Stimulated activated CD4-positive, alpha-beta T cell treated with anti-CD3 and anti-CD28 coated beads, Interleukin-12 subunit alpha, Interleukin-12 subunit beta, amount 100 ng/mL, for 24 hours (primary cell): ENCODE measurements at places on chromosomes 5 and 9.

GRCh38 chr5:62395210-62395950 lies 8.3 kb downstream of the DIMT1 start:
- no peak for DNase-seq

DNA sequence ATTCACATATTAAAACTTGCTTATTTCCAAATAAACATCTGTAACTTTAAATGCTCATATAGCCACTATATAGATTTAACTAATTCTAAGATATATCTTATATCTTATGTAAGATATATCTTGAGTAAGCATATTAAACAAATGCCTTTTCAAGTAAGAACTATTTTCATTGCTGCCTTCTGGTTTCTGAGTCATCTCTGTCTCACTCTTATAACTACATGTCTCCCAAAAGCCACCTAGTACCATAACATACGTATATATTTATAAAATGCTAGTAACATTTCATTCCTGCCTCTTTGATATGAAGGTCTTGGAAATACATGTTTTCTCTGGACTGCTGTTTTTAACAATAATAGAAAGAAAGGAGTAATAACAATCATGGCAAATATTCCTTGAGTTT lies 429.5 kb downstream of the DTWD2 start:
- DNase-seq, result no peak

DNA sequence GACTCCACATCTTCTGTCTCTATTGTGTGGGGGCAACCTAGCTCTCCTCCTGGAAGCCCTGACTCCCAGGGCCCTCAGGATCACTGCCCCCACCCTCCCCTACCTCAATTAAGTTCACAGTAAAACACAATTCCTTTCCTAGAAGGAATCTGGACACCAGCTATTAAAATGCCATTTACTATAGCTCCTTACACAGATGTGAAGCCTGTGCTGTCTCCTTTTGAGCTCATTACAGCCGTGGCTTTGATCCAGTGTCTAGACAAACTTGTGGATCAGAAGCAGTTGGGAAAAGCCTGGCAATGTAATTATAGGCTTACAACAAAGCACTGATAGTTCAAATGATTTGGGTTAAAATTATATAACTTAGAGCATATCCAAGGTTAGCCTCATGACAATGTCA lies 107.0 kb upstream of the SMIM23 start:
- DNase-seq, result no peak

- DNase-seq, result no peak
Measured at GRCh38 chr9:37508135-37508833, 22.5 kb downstream of the POLR1E start.

DNA sequence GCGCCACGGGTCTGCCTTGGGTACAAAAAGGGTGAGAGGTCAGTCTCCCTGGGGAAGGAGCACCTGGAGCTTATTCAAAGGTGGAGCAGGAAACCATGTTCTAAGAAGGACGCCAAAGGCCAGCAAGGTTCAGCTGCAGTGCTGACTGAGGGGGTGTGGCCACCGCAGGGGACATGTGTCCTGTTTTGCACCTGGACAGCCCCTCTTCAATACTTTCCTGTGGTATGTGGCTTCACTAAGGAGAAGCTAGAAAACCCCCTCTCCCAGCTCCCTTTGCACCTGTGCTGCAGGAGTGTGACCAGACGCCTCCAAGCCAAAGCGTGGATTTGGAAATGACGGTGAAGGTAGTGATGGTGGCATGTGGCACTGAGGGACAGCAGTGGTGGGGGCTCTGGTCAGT lies 23.6 kb downstream of the TRIM14 start:
- no peak for DNase-seq

DNA sequence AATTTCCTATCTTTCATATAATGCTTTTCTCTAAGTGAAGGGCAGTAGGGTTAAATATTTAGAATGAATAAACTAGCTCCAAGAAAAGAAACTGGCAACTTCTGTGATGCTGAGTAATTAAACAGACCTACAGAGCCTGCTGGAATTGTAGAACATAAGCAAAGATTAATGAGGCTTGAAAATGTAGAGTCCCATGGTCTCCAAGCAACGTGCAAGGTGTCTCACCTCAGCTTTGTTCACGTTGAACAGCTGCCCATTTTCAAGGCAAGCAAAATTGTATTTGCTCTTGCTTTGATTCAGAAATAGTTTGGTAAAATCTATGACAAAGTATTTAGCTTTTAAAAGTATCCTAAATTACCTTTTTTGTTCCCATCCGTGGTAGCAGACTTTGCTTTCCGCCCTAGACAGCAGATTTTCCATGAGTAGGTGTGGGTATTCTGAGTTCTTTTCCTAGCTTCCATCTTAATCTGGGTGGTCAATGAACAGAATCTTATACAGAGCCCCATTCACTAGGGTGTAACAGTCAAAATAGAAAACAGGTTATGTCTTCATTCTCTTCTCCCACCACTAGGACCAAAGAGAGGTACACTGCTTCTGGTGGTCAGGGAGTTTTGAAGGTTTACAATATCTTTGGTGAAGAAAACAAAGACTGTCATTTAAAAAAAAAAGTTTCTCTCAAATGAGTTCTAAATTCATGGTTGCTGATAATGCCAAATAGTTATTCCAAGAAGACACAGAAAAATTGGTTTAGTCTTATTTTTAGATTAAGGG lies 52.1 kb upstream of the TYRP1 start:
- DNase-seq, result no peak

- DNase-seq, result no peak
Measured at GRCh38 chr9:92983984-92984589, 36.8 kb downstream of the FGD3 start.

DNA sequence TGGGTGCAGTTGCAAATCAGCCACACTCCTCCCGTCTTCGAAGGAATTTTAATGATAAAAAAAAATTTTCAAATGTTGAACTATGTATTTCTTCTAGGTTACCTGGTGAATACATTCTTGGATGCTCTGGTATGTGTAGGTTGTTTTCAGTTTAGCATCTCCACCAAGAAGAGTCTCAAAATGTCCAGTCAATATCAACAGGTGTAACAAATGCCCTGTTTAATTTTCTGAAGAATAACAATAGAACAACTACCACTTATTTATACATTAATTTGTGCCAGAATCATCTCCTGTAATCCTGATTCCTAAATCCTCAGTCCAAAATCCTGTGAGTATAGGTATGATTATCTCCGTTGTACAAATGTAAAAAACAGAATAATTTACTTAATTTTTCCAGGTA lies 67.8 kb downstream of the EBF1 start:
- no peak for DNase-seq

DNA sequence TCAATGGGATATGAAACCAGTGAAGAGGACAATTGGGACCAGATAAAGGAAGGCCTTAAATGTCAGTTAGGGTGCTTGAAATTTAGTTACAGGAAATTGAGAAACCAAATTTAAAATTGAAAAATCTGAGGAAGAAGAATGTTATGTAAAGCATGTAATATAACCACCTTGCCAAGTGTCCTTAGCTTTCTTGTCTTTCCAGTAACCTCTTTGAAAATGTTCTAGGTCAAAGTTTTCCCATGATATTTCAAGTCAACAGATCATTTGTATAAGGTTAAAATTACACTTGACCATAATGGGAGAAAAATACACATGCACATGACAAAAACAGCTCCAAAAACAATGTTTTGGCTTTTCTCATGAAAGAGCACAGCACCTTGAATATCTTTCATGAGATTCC lies 21.1 kb downstream of the LOX start:
- no peak for DNase-seq

- no peak for DNase-seq
Measured at GRCh38 chr9:99486684-99487083, 264.6 kb downstream of the SEC61B start.

- DNase-seq, result no peak
Measured at GRCh38 chr9:71355884-71356283, 234.5 kb upstream of the TRPM3 start.

DNA sequence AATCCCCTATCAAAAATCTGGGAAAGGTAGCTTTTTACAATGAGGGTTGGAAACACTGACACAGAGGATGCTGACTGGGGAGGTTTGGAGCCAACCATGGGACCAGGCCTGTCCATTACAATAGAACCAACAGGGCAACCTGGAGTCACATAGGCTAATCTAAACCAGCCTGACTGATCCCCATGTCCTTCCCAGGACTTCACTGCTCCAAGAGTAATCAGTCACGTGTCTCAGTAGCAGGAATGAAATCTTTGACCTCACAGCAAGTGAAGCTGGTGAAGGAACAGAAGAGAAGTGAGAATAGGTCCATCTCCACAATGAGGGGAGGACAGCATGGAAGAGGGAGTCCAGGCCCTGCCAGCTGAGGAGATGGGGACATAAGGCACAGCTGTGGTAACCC lies 16.0 kb upstream of the GLRX start:
- no peak for DNase-seq

GRCh38 chr5:122779451-122779850 lies 4.6 kb downstream of the SNX2 start:
- no peak for DNase-seq

GRCh38 chr9:76704593-76705204 lies 59.5 kb upstream of the PCA3 start:
- no peak for DNase-seq

DNA sequence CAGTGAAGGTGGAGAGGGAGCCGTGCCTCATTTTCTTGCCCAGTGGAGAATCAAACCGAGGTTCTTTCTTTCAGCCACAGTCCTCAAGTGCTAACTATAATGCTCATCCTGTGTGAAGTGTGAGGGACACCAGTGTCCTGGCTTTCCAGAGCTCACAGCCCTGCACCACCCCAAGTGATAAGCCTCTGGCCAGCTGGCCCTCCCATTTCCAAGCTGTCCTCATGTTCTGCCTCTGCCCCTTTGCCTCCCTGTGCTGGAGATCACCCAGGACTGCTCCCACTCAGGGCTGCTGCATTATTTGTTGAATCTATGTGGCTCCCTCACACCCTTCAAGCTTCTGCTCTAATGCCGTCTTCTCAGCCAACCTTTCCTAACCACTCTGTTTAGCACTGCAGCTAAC lies 224.5 kb upstream of the TUT7 start:
- DNase-seq, result no peak

GRCh38 chr9:120183615-120184014 lies 396.4 kb downstream of the CDK5RAP2 start:
- no peak for DNase-seq

DNA sequence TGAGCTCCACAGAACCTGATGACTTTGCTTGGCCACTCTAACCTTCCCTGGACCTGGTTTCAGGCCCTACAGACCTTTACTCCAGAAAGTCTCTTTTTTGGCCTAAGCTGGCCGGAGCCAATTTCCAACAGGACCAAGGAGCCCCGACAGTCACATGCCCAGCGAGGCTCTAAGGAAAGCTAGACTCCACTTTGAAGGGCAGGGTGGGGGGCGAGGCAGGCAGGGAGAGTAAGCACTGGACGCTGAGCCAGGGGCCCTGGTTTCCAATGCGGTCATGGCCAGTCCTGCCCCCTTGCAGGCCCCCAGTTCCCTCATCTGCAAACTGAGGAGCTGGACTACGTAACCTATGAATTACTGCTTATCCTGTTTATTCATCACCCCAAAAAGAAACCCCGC lies 65.2 kb downstream of the ADAMTS2 start:
- DNase-seq, result no peak

GRCh38 chr5:138770977-138771376 lies 17.8 kb downstream of the CTNNA1 start:
- DNase-seq, result no peak

GRCh38 chr5:143010351-143010750 lies 240.2 kb downstream of the ARHGAP26 start:
- DNase-seq, result no peak

DNA sequence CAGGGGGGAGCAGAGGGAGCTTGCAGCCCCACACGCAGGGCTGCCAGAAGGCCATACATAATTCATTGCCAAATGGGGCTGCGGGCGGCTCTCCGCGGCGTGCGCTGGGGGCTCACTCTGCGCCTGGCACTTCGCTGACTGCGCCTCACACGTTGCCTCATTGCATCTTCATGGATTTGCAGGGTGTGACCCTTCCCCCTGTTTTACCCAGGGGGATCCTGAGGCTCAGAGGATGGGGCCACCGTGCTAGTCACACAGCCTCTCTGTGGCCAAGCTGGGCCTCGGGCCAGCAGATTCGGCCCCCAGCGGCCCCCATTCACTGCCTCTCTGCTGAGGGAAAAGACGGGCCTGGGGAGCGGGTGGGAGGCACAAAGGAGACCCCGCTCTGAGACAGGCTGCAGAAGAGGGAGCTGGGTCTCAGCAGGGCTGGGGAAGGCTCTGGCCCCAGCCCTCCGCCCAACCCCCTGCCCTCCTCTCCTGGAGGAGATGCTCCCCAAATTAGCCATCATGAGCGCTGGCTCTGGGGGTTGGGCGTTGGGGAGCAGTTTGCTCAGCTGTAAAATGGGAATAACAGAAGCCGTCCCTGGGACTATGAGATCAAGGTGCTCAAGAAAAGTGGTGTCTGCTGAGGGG lies 115.5 kb downstream of the C9orf50 start:
- no peak for DNase-seq

- DNase-seq, result no peak
Measured at GRCh38 chr5:173778784-173779304, 109.3 kb upstream of the CPEB4 start.

GRCh38 chr5:98179791-98180755 lies 593.4 kb upstream of the RGMB start:
- DNase-seq, result no peak

- DNase-seq, result no peak
Measured at GRCh38 chr5:74357827-74358226, 282.7 kb downstream of the ENC1 start.

DNA sequence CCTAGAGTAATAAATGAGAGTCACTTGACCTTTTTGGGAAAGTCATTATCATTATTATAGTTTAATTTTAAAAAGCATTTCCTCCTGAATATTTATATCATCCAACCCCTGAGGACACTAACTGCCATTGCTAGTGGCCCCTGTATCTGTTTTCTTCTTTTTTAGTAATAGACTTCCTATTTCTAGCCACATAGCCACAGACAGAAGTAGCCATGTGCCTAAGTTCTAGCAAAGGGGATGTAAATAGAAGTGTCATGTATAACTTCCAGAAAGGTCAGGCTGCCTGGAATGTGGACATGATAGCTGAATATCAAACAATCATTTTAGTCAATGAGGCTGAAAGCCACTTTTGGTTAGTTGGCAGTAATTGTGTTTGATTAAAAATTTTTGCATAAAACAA lies 37.5 kb upstream of the IQGAP2 start:
- DNase-seq, result no peak

- no peak for DNase-seq
Measured at GRCh38 chr5:94103514-94104245, 362.3 kb upstream of the POU5F2 start.

DNA sequence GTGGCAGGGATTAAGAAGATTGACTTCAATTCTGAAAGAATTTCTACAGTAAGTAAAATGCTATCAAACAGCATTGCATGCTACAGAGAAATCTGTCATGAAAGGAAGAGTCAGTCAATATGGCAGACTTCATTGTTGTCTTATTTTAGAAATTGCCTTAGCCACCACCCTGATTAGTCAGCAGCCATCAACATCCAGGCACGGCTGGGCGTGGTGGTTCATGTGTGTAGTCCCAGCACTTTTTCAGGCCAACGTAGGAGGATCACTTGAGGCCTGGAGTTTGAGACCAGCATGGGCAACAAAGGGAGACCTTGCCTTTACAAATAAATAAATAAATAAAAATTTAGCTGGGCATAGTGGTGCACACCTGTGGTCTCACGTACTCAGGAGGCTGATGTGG lies 46.6 kb downstream of the RMI1 start:
- DNase-seq, result no peak
